COLO829 (cell line): ENCODE measurements at places on chromosomes 2 and 18.

DNA sequence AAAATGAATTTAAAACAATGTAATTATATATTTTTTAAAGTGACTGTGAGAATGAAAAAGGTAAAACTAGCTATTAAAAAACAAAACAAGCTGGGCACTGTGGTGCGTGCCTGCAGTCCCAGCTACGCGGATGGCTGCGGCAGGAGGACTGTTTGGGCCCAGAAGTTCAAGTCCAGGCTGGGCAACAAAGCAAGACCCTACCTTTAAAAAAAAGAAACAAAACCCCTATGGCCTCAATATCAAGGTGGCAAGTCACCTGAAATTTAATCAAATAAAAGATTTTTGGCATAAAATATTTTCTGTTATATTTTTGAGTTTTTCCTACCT, 46.9 kb upstream of the STRN start:
- DNase-seq: no peak

GRCh38 chr2:96391153-96391827, 55.7 kb downstream of the NCAPH start:
- no peak for DNase-seq

GRCh38 chr2:43269074-43269572, 42.7 kb upstream of the ZFP36L2 start:
- no peak for DNase-seq

DNA sequence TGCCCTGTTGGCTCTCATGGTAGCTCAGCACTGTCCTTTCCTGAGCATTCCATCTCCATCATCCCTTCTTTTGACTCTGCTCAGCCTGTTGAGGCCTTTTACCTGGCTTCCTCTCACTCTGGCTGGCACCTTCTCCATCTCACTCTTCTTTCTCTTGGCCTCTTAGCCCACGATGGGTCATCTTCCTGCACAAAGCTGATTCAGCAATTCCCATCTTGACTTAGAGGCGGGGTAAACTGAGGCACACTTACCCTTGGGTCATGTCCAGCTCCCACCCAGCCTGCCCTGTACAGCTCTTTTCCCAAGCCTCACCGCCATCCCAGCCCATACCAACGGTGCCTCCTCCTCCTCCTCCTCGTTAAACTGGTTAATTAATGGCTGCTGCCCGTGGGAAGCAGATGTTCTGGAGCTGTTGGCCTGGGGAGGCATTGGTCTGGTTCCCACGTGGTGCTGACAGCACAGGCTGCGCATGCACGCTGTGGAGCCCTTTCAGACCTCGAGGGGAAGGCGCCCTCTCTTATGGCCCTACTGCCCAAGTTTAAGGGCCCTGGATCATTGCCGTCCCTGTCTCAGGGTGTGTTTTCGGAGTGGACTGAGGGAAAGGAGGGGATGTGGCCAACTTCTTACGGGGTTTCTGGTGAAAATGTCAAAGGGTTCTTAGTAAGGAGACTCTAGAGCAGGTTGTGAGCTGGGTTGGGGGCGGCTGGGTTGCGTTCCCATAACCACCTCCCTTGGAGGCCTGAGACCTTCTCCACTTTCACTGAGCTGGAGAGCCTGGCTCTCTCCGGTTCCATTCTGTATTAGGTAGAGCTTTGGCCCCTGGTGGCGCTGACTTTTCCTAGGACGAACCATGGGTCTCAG, 10.9 kb downstream of the WNT10A start:
- no peak for DNase-seq

- DNase-seq: no peak
Observed at GRCh38 chr18:80227472-80227871, 19.8 kb downstream of the PARD6G start.

DNA sequence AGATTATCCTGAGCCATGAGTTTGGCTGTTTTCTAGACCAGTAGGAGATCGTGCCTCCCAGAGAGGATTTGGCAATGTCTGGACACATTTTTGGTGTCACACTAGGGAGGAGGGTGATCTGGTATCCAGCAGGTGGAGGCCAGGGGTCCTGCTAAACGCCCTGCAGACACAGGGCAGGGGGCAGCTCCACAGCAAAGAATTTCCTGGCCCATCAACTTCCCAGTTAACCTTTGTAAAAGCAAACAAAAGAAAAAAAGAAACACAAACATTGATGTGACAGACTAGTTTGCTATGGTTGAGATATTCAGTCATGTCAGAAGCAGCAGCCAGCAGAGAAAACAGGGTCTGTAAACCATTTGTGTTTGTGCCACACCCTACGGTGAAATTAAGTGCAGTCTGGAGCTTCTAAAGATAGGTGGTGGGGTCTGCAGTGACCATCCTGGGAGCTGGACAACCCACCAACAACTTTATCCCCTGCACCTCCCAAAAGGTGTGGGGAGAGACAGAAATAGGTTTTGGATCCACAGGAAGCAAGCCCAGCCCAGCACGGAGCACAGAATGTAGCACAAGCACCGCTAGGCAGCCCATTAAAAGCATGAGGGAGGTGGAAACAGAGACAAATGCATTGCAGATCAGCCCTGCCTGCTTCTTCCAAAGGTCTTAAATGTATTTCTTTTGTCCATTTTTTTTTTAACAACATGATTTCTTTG, 232.5 kb downstream of the MYT1L start:
- DNase-seq: no peak

DNA sequence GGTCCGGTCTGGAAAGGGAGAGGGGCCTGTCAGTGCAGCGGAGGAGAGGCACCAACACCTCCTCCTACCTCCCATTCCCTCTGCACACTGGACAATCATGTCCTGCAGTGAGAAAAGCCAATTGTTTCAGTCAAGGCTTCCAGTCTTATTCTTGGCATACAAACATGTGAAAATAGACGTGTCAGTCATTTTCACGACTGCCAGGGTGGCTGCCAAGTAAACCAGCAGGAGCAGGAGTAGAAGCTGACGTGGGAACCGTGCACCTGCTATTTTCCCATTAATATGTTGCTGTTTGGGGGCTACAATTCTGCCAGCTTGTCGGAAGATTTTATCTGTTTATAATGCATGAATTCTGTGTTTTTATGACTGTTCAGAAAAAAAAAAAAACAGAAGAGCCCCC, 202.3 kb downstream of the SPP2 start:
- DNase-seq: no peak

- DNase-seq: no peak
Observed at GRCh38 chr18:57002627-57003026, 144.3 kb upstream of the BOD1L2 start.

DNA sequence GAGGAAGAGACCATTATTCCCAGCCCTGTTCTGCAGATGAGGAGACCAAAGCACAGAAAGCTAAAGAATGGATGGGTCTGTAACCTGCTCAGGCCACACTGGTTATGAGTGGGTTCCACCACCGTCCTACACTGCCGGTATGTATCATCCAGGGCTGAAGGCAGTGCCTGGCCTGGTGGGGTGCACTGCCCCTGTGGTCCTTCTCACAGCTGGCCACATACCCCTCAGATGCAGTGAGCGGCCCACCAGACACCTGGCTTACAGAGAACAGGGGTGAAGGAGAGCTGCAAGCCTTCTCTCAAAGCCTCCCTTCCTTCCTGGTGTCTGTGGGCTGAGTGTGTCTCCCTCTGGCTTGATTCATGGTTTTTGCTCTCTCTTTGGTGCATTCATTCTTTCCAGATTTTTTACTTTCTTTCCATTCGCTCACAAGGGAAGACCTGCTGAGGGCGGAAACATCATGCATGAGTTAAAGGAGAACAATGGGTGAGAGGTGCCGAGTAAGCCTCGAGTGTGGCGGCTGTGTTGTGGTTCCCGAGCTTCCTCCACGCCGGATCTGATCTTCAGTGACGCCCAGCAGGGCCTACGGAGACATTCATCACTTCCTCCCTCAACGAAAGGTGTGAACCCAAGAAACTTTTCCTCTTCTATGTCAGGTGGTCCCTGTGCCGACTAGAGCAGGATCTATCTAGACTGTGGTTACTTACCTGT, 62.1 kb upstream of the REL start:
- DNase-seq: no peak

GRCh38 chr2:47259829-47260228, 104.7 kb upstream of the STPG4 start:
- DNase-seq: no peak

DNA sequence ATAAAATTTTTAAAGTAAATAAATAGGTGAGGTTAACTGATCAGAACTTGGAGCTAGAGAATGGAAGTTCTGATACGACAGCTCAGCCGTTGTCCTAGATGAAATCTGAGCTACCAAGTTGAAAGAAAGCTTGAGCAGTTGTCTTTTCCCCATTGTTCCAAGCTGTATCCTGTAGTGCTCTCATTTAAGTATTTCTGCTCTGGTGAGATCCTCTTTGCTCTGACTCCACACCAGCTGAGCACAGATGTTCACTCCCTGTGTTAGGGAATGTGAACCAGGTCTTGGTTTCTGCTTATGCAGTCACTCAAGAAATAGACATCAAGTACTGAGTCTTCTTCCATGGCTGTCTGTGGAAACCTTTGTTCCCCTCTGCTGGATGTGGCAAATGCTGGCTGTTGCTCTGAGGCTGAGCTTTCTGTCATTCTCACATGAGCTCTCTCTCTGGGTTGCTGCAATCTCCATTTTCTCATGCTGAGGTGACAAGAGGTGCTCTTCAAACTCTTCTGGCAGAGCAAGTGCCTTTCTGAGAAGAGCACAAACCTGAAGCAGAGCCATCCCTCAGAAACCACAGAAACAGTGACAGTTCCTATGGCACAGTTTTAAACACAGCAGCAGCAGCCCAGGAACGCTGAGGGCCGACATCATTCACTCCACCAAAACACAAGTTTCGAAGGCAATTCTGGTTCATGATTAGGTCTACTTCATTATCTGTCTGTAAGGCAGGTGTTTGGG, 194.1 kb downstream of the SP3 start:
- DNase-seq: no peak

- no peak for DNase-seq
Observed at GRCh38 chr2:23636426-23636825, 251.4 kb downstream of the KLHL29 start.

DNA sequence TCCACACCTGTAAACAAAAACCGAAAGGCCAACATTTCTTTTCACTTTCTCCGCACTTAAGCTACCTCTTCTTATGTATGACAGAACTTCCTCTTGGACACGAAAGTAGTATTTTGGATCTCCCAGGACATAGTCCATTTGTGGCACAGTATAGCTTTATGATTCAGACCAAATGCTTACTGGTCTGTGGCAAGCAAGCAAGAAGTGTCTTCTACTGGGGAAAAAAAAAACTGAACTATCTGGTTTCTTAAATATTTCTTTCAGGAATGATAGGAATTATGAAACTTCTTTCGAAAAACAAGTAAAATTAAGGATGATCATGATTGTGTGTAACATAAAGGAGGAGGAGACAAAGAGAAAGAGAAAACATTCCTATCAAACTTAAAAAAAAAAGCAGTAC, 33.6 kb downstream of the SRBD1 start:
- DNase-seq: no peak

DNA sequence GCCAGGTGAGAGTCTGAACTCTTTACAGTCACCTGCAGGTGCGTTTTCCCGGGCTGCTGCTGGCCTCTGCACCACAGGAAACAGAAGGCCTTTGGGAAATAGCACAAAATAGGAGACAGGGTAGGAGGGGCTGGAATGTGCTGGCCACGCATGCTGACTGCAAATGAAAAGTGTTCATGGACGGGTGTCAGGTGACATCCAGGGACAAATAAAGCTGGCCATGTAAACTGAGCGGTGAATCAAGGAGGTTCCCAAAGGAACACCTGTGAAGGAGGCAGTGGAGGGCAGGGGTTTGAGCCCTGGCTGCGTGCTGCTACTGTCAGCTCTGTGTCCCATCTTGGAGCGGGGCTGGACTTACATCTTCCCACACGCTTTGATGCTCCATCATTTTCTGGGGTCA, 42.4 kb upstream of the GBX2 start:
- DNase-seq: no peak
